ENCODE measurements at places on chromosomes 12 and 14.

DNA sequence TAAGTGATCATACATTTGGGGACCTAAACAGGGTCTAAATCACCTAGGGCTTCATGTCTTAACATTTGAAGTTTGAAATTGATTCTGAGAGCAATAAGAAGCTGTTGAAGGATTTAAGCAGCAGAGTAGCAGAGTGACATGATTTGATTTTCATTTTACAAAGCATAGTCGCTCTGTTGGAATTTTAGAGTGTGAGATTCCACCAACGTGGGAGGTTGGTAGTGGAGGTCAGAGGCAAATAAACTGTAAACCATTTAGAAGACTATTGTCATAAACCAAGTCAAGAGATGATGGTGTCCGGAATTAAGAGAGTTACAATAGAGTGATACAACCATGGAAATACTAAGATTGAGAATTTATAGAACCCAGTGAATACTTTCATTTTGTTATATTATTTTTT lies 52.7 kb upstream of the ZDHHC17 start:
- DNase-seq: peak; percentile 80

- no peak for DNase-seq
Observed at GRCh38 chr12:19151298-19151697, 21.8 kb downstream of the PLEKHA5 start.

DNA sequence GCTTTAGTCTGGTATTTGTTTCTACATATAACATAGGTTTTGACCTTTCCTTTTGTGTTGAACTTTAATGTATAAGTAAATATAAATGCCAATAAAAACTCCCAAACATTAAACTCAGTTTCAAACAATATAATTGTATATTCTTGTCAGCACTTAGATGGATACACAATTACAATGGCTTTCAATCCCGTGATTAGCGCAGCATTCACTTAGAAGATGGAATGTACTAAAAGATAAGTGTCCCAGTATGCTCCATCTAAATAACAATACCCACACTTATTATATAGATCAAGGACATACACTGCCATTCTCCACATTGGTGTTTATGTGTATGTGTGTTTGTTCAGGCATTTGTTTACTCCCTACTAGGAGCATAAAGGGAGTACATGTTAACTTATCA lies 193.1 kb downstream of the SOX5 start:
- DNase-seq: no peak

GRCh38 chr12:130013771-130014484 lies 110.1 kb upstream of the TMEM132D start:
- no peak for DNase-seq

GRCh38 chr12:118307069-118307954 lies 65.4 kb downstream of the TAOK3 start:
- DNase-seq: peak; percentile 95

DNA sequence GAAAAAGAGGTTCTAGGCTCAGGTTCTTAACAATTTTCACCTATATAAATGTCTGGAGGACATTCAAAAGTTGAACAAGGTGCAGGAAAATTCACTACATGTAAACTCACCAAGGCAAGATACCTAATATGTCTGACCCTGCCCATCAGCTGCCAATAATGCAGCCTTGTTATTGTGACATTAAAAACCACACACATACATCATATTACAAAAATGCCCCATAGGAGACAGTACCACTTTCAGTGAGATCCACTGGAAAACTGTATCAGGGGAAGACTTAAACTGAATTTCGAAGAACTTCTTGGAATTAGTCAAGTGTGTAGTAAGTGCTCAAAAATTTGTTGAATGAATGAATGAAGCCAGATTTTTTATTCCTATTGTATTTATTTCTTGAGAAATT lies 83.1 kb downstream of the KICS2 start:
- no peak for DNase-seq

- DNase-seq: no peak
Observed at GRCh38 chr12:132117558-132117875, 26.6 kb downstream of the DDX51 start.

DNA sequence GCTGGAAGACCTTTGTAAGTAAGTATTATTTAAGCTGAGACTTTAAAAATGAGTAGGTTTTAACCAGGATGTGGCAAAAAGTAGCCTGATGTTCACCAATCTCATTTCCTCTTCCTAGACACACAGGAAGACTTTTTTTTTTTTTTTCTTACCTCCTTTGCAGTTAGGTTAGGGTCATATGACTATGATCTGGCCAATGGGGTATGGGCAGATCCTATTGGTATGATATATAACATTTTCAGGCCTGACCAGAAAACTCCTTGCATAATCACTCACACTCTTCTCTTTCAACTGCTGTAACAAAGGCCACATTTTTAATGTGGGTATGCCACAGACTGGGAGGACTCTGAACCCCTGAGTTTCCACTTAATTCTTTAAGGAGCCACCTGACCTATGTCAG lies 2.7 kb upstream of the RPS6KA5 start:
- peak; percentile 11 for DNase-seq

Measured in EH (cell line).